ENCODE measurements at places on chromosomes 3 and 15.

DNA sequence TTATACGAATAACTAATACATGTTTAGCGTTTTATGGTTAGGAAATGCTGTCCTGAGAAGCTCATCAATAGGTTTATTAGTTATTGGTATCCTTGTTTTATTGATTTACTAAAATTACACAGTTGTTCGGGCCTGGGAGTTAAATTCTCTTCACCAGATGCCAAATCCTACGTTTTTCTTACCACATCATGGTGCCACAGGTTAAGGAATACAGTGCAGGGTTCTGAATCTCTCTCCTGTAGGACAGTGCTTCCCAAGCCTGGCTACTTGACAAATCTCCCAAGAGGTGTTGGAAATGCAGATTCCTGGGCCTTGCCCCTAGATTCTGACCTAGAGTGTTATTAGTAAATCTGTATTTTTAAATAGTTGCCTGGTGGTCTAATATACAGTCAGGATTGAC is 273.4 kb upstream of the LRRFIP2 start:
- DNase-seq = no peak

- DNase-seq = no peak
Measured at GRCh38 chr3:173744895-173745294, 347.4 kb downstream of the NLGN1 start.

- no peak for DNase-seq
Measured at GRCh38 chr15:77004189-77004588, 9.3 kb downstream of the PSTPIP1 start.

GRCh38 chr3:123028233-123028828 is 768 bp upstream of the SEMA5B start:
- no peak for DNase-seq

GRCh38 chr15:25985165-25985564 is 122.0 kb upstream of the ATP10A start:
- no peak for DNase-seq

DNA sequence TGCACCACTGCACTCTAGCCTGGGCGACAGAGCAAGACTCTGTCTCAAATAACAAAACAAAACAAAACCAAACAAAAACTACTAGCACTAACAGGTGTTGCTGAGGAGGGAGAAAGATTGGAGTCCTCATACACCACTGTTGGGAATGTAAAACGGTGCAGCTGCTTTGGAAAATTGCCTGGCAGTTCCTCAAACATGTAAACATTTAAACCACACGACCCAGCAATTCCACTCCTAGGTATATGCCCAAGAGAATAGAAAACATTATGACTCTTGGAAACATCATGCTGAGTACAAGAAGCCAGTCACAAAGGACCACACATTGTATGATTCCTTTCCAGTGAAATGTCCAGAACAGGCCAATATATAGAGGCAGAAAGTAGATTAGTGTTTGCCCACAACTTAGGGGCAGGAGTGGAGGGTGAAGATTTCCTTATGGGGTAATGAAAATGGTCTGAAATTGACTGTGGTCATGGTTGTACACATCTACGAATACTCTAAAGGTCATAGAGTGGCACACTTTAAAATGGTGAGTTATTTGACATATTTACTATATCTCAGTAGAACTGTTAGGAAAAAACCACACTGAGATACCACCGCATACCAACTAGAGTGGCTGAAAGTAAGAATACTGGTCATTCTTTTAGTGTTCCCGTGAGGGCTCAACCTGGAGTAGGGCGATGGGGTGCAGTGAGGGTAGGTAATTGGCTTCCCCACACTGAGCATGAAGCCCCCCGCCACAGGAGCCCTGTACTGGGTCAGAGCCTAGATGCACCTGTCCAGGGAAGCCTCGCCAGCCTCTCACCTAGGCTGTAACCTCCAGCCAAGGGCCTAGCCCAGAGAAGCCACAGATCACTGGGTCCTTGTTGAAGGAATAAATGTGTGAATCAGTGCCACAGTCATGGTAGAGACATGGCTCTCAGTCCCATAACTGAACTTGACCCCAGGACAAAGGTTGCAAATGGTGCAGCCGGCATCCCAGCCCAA is 131.1 kb downstream of the NUP210 start:
- DNase-seq = no peak

GRCh38 chr3:178440043-178440442 is 96.2 kb upstream of the KCNMB2 start:
- no peak for DNase-seq

GRCh38 chr15:52295421-52296001 is at the start of gene MYO5C:
TSS of gene MYO5C (minus strand) at chr15:52295804. CDS start at chr15:52295636, 168 bp downstream.
- DNase-seq = no peak

- no peak for DNase-seq
Measured at GRCh38 chr3:128736601-128737000, 10.6 kb downstream of the RAB7A start.

GRCh38 chr15:41804361-41804760 is 23.5 kb upstream of the JMJD7 start:
- DNase-seq = no peak

DNA sequence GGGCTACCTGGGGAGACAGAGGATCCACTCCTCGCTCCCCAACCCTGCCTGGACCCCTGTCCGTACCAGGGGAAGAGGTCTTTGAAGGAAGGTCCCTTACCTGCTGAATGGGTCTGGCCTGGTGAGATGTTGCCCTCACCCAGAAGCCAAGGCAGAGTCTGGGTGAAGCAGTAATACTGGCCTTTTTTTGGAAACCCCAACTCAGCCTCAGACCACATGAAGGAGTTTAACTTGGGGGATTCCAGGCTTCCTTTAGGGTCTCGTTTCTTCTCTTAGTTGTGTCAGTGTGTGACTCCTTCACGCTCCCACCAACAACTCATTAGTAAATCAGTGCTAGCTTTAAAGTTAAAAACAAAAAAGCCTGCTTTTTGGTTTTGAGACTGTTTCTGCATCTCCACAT is 45.6 kb downstream of the RTP1 start:
- DNase-seq = no peak

DNA sequence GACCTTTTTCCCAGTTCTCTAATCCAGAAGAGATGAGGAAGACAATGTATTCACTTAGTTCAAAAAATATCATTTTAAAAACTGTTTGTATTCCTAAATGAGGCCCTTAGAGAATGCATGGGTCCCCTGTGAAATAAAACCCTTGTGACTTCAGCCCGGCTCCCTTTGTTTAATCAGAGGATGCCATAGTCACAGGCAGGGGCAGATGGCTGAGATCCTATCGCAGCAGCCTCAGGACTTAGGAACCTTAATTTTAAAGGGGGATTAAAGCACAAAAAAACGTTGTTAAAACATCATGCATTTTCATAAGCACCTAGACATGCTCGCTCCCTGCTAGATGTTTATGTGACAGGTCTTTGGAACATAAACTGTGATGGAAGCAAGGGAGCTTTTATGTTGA is 176.6 kb downstream of the IL20RB start:
- DNase-seq = no peak

- peak; percentile 26 for DNase-seq
Measured at GRCh38 chr15:98850961-98851572, 156.5 kb downstream of the PGPEP1L start.

- DNase-seq = no peak
Measured at GRCh38 chr3:187855131-187855530, 109.9 kb upstream of the BCL6 start.

DNA sequence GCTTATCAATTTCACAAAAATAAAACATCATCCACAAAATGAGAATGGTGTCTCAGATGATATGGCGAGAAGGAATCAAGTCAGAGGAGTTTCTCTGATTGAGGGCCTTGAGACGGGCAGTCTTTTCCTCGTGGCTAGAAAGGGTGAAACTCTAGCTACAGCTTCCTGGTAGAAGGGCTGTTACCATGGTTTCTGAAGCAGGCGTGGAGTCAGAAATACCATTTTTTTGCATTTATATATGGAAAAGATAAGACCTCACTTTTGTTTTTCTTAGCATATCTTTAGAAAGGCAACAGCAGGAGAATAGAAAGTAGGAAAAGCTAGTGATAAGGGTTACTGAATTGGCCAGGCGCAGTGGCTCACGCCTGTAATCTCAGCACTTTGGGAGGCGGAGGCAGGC is 17.3 kb upstream of the SAMD7 start:
- DNase-seq = no peak

DNA sequence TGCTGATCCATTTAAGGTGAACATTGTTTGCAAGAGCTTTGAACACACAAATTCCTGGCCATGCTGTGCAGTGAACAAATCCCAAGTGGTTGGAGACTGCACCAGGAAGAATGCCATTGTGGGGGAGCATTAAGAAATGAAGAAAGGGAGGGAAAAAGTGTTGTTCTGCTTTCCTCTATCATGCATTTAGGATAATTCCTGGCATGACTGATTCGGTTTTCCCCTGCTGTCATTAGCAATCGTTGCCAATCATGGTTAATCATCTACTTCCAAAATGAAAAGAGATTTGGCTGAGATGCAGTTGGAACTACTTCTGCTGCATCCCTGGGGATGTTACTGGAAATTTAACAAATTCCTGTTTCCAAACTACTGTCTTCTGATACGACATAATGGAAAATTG is 73.7 kb upstream of the ZPLD1 start:
- no peak for DNase-seq

GRCh38 chr3:42778644-42779043 is 5.6 kb upstream of the CCDC13 start:
- no peak for DNase-seq

- DNase-seq = no peak
Measured at GRCh38 chr3:103085465-103085864, 650.6 kb downstream of the ZPLD1 start.

GRCh38 chr15:40031300-40031699 is 7.7 kb downstream of the SRP14 start:
- no peak for DNase-seq

DNA sequence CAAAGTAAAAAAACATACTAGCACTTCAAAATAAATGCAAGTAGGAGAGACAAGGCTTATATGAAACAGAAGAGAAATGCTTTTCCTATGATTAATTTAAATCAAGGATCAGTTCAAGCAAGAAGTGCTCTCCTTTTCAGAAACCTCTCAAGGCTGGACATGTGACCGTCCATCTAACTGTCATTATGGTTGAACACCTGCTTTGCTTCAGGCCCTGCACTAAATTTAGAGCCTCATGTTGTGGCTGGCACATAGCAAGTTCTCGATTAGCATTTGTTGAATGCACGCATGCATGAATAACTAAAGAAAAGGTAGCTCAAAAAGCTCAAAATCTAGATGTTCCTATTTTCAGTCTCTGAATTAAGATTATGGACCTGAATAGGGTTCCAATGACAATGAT is 82.0 kb downstream of the SV2B start:
- DNase-seq = no peak

DNA sequence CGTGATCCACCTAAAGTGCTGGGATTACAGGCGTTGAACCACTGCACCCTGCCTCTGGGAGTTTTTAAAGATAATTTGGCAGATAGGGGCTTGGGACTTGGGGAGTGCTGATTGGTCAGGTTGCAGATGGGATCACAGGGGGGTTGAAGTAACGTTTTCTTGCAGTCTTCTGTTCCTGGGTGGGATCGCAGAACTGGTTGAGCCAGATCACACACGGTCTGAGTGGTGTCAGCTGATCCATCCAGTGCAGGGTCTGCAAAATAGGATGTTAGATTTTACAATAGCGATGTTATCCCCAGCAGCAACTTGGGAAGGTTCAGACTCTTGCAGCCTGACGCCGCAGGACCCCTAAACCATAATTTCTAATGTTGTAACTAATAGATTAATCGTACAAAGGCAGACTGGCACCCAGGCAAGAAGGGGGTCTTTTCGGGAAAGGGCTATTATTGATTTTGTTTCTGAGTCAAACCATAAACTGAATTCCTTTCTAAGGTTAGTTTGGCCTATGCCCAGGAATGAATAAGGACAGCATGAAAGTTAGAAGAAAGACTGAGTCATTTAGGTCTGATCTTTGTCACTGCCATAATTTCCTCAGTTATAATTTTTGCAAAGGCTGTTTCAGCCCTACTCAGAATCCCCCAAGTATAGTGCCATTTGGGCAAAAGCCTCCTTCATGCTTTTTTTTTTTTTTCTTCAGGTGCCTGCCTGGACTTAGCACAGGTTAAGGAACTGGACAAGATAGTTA is 1.5 kb upstream of the CA12 start:
- DNase-seq = no peak

DNA sequence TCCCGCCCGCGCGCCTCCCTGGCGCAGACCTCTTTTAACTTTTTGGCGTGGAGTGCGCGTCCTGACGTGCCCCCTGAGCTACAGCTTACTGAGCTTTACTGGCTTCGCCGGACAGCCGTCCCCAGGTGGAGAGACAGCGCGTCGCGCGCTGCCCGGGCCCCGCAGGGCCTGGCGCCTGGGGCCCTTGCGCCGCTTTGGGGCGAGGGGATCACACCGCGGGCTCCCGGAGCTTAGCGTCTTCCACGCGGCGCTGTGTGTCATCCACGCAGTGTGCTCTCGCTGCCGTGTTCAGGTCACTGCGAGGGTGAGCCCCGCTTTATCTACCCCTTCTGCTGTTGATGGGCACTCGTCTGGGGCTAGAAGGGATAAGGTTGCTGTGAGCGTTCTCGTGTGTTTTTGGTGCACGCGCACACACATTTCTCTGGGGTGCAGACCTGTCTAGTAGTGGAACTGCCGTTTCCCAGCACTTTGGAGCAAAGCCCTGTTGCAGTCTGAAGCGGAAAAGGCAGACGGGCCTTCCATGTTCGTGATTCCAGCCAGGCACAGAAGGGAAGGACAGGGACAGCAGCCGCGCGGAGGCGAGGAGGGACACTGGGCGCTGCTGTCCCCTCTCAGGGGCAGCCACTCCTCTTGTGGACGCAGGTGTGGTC is 33.1 kb upstream of the ALDH1L1 start:
- DNase-seq = no peak

GRCh38 chr15:73028831-73029451 is 23.3 kb upstream of the NEO1 start:
- no peak for DNase-seq

- no peak for DNase-seq
Measured at GRCh38 chr3:127739347-127740135, 66.8 kb downstream of the ABTB1 start.

DNA sequence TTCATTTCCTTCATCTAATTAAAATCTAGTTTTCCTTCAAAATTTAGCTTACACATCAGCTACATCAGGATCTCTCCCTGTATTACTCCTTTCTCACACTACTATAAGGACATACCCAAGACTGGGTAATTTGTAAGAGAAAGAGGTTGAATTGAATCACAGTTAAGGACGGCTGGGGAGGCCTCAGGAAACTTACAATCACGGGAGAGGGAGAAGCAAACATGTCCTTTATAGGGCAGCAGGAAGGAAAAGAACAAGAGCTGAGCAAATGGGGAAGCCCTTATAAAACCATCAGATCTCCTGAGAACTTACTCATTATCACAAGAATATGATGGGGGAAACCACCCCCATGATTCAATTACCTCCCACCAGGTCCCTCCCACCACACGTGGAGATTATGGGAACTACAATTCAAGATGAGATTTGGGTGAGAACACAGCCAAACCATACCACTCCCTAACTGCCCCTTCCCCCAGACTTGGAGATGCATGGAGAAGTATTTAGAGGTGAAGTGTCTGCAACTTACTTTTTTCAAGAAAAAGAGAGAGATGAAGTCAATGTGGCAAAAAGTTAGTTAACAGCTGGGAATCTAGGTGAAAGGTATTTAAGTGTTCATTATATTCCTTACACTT is 21.3 kb downstream of the PRTG start:
- no peak for DNase-seq

- DNase-seq = no peak
Measured at GRCh38 chr3:197353867-197354567, 55.6 kb upstream of the DLG1 start.

- DNase-seq = no peak
Measured at GRCh38 chr3:141994856-141995255, 118.4 kb downstream of the ATP1B3 start.
